Effector memory CD8-positive, alpha-beta T cell (primary cell): ENCODE measurements at places on chromosomes 12 and 14.

GRCh38 chr14:52115286-52115685, 46.4 kb upstream of the NID2 start:
- no peak for DNase-seq

DNA sequence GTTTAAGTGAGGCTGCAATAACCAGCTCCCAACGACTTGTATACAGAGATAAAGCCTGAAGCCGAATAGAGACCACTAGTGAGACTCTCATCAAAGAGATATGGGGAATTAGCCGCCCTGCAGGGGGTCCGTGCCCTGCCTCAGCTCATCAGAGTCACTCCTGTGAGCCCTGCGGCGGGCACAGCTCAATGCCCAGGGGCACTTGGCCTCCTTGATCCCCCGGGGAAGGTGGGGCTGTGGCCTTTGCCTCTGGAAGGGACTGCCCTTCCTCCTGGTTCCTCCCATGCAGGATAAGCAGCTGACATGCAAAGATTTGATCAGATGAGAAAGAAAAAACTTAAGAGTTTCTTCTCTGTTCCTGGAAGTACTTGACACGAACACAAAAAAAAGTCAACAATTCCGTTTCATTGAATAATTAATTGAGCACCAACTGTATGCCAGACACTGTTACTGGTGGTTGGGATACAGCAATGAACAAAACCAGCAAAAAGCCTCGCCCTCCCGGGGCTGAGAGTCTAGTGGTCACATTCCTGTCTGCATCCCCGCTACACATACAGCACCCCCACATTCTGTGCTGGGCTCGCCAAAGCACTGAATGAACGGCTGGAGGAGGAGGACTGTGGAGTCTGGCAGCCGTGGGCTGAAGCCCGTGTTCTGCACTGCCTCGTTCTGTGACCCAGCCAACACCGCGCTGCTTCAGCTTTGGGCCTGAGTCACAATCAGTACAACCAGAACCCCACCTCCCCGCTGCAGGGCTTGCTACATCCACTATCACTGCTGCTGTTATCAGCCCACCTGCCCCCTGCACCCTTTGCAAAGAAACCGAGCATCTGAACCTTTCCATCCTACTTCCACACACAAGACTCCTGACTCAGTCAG, 10.3 kb downstream of the TTC7B start:
- DNase-seq: no peak

GRCh38 chr14:97106609-97107008, 309.4 kb downstream of the VRK1 start:
- no peak for DNase-seq

- DNase-seq: no peak
Measured at GRCh38 chr14:79040790-79041189, 870.6 kb downstream of the NRXN3 start.

DNA sequence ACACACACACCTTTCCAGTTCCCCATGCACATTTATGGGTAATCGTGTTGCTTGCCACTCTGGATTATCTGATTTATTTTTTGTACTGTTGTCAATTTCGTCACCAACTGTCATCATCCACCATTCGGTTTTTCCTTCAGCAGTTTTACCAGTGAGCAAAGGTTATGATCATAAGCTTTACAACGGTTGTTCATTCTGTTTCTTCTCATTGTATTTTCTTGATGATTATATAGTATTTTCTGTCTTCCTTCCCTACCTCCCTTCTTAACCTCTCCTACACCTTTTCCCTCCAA, 680 bp downstream of the NECAP1 start:
- no peak for DNase-seq

GRCh38 chr12:124560146-124560890, 7.1 kb downstream of the NCOR2 start:
- no peak for DNase-seq

DNA sequence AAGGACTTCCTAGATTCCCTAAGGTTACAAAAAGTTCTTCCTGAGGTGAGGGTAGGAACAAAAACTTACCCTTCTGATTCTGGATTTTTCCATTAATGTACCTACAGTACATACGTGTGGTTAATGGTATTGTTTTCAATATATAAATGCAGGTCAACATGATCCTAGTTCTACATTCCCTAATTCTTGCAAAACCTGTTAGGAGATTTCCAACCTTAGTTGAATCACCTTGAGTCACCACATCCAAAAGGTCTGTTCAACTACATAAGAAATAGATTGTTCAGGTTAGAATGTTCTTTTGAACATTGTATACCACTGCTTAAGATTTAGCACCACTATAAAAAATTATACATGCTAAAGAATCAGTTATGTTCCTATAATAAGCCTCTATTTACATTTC, 118.9 kb downstream of the GARIN6 start:
- no peak for DNase-seq

- DNase-seq: no peak
Measured at GRCh38 chr12:118035190-118036041, 18.9 kb downstream of the RFC5 start.

GRCh38 chr14:90179357-90179756, 77.0 kb upstream of the PSMC1 start:
- no peak for DNase-seq

DNA sequence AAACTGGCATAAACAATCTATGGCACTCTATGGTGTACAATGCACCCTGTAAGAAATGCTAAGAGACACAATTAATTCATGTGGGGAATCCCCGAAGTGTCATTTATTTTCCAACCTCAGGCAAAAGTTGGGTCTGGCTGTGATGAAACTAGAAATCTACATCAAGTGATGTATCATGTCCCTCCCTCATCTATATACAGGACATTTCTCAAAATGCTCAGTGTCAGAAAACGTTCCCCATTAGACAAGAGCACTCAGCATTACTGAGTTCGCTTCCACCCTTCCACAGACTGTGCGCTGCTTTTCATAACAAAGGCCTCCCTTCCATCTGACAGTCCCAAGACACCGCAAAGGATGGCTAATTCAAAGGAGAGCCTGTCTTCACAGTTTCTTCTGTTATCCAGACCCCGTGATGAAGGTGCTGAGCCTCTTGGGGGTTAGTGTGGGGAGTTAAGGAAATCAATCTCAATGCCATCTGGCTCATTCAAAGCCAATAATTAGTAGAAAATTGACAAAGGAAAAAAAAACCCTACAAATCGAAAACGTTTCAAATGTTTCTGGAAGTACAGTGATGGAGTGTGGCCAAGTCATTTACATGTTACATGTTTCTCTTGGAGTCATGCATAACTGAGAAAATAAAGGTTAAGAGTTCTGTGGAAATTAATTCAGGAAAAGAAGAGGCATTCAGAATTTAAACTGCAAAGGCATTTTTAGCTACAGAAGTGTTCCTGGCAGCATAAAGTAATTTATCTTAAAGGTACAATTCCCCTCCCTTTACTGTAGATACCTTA, 7.5 kb downstream of the CCDC88C start:
- no peak for DNase-seq

- no peak for DNase-seq
Measured at GRCh38 chr14:73143003-73143402, 6.7 kb downstream of the PSEN1 start.

DNA sequence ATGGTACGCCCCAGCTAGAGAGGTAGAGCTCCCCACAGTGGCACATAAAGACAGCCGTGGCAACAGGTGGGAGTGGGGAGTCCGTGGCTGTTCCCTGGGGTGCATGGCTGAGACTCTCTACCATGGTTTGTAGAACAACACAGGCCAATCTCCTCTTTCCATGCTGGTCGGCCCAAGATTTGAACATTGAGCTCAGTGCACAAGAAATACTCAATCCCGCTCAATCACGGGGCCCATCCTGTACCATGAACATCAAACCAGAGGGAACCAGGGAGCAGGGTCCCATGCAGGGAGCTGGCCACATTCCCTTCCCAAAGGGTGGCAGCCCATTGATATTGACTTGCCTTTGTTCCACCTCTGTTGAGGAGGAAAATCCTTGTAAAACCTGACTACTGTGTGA, 353.1 kb downstream of the DPF3 start:
- DNase-seq: no peak

DNA sequence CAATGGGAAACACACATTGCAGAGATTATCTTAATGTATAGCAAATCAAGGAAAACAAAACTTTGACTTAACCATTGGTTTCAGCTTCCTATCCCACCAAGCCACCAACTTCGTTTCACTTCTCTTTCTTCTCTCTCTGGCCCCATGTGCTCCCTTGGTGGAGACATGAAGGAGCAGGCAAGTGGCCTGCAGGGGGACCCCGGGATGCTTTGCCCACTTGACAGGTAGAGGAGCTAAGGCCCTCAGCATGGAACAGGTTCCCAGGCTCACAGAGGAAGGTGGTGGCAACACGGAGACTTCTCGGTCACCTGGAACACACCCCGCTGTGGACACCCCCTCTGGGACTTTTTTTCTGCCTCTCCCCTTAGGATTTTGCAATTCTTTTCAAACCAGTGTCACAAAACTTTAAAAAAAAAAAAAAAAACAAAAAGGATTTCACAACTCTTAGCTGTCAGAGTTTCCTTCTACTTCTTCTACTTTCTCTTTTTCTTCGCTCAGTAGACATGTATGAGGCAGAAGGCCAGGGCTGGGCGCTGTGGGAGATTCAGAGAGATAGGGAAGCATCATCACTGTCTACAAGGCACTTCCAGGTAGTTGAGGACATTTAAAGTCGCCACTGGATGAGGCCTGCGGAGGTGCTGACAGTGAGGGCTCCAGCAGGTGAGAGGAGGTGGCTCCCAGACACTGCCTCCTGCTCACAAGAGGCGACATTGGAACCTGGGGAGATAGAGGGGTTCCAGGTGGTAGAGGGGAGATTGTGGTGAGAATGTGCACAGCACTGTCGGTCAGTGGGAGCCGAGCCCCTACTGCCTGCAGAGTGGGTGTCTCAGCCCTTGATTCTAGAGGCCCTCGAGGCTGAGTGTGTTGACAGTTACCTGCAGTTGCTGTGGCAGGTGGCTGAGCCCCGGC, 119.6 kb downstream of the GCH1 start:
- no peak for DNase-seq

GRCh38 chr12:54680374-54680773, 32.2 kb upstream of the DCD start:
- peak; percentile 29 for DNase-seq
